Non-pigmented ciliary epithelial cell (primary cell): ENCODE measurements at places on chromosomes 5 and 9.

GRCh38 chr5:135891791-135892190 is 3.9 kb downstream of the IL9 start:
- DNase-seq, result no peak

DNA sequence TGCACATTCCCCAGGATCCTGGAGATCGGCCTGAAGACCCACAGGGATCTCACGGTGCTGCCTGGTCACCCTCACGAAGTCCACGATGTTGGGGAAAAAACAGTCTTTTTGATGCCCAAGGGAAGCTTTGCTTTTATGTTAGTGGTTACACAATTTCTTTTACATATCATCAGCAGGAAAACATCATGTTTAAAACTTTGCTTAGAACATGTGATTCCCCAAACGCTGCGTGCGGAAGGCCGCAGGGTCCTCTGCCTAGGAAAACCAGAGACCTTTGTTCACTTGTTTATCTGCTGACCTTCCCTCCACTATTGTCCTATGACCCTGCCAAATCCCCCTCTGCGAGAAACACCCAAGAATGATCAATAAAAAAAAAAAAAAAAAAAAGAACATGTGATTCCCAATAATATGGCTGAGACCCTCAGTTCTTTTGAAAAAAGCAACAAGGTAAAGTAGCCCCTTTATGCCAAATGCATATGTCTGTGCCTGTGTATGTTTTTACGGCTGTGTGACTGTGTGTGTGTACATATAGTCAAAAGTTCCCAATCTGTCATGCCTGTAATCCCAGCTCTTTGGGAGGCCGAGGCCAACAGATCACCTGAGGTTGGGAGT is 11.5 kb upstream of the AGPAT2 start:
- DNase-seq, result no peak

DNA sequence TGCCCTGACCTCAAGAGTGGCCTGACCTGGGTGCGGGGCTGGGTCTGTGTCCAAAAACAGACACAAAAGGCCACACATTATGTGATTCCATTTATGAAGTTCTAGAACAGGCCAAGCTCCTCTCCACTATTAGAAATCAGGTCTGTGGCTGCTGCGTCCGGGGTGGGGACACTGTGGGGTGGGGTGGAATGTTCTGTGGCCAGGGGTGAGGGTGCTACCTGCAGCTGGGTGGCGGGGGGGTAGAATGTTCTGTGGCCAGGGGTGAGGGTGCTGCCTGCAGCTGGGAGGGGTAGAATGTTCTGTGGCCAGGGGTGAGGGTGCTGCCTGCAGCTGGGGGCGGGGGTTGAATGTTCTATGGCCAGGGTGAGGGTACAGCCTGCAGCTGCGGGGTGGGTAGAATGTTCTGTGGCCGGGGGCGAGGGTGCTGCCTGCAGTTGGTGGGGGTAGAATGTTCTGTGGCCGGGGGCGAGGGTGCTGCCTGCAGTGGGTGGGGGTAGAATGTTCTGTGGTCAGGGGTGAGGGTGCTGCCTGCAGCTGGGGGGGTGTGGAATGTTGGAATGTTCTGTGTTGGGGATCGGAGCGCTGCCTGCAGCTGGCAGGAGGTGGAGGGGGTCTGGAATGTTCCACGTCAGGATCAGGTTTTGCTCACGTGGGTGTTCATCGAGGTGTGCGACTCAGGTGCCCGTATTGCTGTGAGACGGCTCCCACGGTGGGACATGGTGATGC is 8.3 kb downstream of the LCN12 start:
- DNase-seq, result no peak

GRCh38 chr9:71509054-71509453 is 259.3 kb downstream of the CEMIP2 start:
- DNase-seq, result no peak

- DNase-seq, result peak; percentile 64
These were observed 380.8 kb downstream of the EBF1 start for GRCh38 chr5:158718738-158719505.
